ENCODE measurements at places on chromosomes 4 and X. TPM values are rescaled to one million over a fixed set of nuclear protein-coding genes. Genes with fewer than 3 reads are reported as not detected.

Gene ZNF718
- total RNA-seq = 7.6 TPM

Gene ADH1A
- total RNA-seq = not detected

Gene CFAP47
- total RNA-seq = not detected

Gene FAM53A
- 1.3 TPM for total RNA-seq

Gene CLIC2
- total RNA-seq = not detected

Gene HMX1
- not detected for total RNA-seq

Gene NPY5R
- not detected for total RNA-seq

Gene DGKK
- not detected for total RNA-seq

GRCh38 chr4:143346206-143346605, 9.5 kb downstream of the GAB1 start:
- DNase-seq = peak; percentile 97

- no peak for DNase-seq
These were observed 382.8 kb downstream of the KLHL4 start for GRCh38 chrX:87900320-87900908.

- peak; percentile 66 for DNase-seq
These were observed 247.6 kb downstream of the PAPSS1 start for GRCh38 chr4:107472265-107472948.

- DNase-seq = no peak
These were observed 1.2 kb downstream of the HMGB3 start for GRCh38 chrX:150984169-150984824.

- DNase-seq = no peak
These were observed 212.5 kb upstream of the PSAPL1 start for GRCh38 chr4:7647186-7647585.

DNA sequence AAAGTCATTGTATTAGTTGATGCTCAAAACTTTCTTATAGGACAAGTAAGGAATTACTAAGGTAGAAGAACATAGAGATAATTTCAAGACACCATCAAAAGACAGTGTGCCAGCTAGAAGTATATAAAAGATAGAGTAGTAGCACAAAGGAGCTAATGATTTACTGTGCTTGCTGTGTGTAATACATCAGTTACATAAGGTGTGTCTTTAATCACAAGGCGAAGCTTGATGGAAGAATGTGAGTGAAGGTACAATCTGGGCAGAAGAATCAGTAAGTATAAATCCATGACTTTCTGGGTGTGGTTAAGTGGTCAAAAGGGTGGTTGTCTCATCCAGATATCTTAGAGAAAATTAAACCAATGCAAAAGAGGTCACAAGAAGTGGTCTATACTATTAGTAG, 95.1 kb upstream of the BOD1L1 start:
- DNase-seq = no peak

- DNase-seq = no peak
These were observed 250.9 kb upstream of the RPS6KA3 start for GRCh38 chrX:20517565-20517964.

DNA sequence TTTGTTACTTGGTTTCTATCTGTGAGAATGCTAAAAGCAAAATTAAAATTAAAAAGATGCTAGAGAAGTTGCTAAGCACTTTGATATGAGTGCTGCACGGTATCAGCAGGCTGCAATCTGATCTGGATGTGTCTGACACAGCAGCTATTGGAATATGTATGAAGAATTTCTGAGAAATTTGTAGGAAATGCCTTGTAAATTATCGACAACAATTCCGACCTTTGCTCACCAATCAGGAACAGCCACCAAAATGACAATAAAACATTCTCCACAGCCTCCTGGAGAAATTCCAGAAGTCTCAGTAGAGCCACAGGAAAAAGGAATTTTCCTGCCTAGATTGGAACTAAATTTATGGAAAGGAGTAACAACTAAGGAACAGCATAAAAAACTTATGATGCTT, 82.5 kb downstream of the TIGD2 start:
- no peak for DNase-seq

DNA sequence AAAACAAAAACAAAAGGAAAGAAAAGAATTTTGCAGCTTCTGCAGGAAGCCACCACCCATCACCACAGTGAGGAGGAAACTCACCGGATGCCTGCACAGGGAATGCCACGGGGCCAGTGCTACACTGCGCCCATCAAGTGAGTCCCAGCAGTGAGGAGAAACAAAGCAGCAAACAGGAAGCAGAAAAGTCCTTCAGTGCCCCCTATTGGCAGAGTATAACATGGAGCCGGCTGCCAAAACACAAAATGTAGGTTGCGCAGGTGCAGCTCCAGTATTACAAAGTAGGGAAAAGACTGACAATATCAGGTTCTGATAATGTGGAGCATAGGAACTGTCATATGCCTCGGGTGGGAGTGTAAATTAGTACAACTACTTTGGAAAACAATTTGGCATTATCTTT, 23.3 kb upstream of the SCML2 start:
- no peak for DNase-seq

- DNase-seq = peak; percentile 45
These were observed 49.6 kb downstream of the MAP7D2 start for GRCh38 chrX:20066968-20067708.

- DNase-seq = peak; percentile 49
These were observed 27.2 kb upstream of the SEC24B start for GRCh38 chr4:109406337-109406931.

DNA sequence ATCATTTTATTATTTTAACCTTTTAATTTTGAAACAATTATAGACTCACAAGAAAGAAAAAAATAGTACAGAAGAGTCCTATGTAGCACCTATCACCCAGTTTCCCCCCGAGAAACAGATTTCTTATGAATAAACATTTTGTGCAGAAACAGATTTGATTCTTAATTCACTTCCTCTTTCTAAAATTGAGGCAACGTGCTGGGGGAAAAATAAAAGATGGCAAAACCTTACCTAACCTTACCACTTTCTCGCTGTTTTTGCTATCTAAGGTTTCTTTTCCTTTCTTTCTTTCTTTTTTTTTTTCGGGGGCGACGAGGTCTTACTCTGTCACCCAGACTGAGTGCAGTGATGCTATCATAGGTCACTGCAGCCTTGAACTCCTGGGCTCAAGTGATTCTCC, 4.3 kb upstream of the CLNK start:
- no peak for DNase-seq

GRCh38 chrX:124497386-124497785, 151.0 kb downstream of the SH2D1A start:
- DNase-seq = no peak

GRCh38 chr4:112296949-112297880, at the start of gene ALPK1:
ALPK1 (plus strand) TSS chr4:112297369.
- DNase-seq = peak; percentile 67

GRCh38 chrX:41118156-41118555, 32.9 kb downstream of the USP9X start:
- no peak for DNase-seq

- DNase-seq = no peak
These were observed 142.4 kb upstream of the FGF13 start for GRCh38 chrX:138853936-138854335.

Data from foreskin keratinocyte (primary cell).